Activated CD4-positive, alpha-beta T cell treated with anti-CD3 and anti-CD28 coated beads for 4 hours (primary cell): ENCODE measurements at places on chromosomes 1 and 21.

GRCh38 chr1:165371588-165372225 is 15.2 kb upstream of the LMX1A start:
- DNase-seq, result no peak

- no peak for DNase-seq
These were observed 19.3 kb downstream of the RSBN1 start for GRCh38 chr1:113792986-113793385.

DNA sequence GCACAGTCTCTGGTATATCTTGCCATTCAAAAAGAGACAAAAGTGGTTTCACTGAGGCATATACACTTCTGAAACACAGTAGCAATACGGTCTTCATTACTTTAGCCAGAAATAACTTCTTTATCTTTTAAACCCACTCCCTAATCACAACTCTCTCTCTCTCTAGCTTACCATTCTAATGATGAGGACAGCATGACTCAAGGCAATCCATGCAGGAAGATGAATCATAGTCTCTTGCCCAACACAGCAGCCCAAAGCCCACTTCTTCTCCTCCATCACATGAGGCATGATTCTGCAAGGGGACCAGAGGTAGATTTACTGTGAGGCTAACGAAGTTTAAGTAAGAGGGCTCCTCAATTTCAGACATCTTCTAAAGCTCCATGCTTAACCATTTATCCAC is 285.0 kb upstream of the NR5A2 start:
- DNase-seq, result no peak

GRCh38 chr21:46598581-46599572 is 6.0 kb downstream of the S100B start:
- DNase-seq, result no peak

- no peak for DNase-seq
These were observed 146.3 kb downstream of the NRIP1 start for GRCh38 chr21:14918527-14918926.
